NCI-H1092 (cell line): ENCODE measurements at places on chromosomes 1 and 21.
A peak's percentile ranks its signal among the peaks of the same experiment; 100 is the strongest.

DNA sequence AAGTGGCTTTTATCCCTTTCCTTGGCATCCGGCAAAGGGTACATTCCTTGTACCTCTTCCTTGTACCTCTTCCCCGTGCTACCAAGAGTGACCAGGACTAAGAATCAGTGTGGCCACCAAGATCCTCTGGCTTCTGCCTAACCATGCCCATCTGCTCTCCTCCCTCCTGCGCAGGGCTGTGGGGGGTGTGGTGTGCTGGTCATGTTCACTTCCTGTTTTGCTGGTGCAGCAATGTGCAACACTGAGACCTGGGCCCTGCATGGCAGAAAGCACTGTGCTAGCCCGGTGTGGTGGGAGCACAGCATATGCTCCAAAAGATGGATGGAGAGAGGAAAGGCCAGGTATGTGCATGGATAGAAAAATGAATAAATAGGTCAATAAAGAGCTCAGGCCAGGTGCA, 33.3 kb upstream of the TENT5C start:
- DNase-seq = no peak

DNA sequence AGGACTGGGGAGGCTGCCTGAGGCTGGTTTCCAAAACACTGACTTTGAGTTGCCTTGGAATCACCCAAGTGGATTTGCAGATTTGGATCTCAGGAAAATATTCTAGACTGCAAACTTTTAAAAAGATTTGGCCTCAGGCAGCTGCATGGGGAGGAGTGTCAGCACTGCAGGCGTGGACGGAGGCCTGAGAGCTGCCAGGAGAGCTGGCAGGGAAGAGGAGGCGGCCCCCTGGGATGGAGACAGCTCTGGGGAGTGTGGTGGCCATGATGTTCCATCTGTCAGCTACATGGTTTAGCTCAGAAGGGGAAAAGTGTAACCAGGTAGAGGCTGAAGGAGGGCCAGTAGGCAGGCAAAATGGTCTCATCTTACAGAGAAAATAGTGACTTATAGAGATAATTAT, 72.1 kb downstream of the VPS26C start:
- DNase-seq = no peak

DNA sequence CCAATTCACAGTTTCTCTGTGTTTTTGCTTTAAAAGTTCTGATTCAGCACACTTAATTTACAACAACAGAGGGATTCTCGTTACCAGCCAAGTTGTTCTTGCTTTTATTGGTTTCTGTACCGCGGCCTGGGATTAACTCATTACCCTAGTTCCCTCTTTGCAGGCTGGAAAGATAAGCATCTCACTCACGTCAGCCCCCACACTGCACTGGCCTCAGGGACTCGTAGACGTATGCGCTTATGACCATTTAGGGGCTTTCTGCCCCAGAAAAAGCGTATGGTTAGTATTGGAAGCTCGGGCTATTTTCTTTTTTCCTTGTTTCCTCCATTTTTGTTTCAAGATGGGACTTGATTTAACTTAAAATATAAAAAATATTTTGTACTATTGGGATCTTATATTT, 76.0 kb downstream of the POFUT2 start:
- no peak for DNase-seq

GRCh38 chr1:229410692-229411433, 23.0 kb downstream of the ACTA1 start:
- DNase-seq = peak; percentile 98

DNA sequence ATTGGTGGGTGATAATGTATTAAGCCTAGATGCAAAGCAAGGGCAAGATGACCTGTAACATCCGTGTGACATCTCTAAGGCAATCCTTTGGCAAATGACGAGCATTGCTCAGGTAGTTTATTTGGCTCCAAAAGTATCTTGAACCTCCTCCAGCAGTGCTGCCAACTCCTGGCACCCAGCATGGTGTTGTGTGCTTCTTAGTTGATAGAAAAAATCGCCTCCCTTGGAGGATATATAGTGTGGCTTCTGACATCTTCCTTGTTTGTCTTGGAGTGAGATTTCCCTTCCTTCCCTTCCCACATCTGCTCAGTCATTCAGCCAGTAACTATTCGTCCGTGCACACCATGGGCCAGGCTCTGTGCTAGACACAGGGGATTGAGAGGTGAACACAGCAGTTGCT, 121.8 kb downstream of the TOMM20 start:
- DNase-seq = no peak

GRCh38 chr1:100736746-100737145, 17.2 kb downstream of the VCAM1 start:
- no peak for DNase-seq

DNA sequence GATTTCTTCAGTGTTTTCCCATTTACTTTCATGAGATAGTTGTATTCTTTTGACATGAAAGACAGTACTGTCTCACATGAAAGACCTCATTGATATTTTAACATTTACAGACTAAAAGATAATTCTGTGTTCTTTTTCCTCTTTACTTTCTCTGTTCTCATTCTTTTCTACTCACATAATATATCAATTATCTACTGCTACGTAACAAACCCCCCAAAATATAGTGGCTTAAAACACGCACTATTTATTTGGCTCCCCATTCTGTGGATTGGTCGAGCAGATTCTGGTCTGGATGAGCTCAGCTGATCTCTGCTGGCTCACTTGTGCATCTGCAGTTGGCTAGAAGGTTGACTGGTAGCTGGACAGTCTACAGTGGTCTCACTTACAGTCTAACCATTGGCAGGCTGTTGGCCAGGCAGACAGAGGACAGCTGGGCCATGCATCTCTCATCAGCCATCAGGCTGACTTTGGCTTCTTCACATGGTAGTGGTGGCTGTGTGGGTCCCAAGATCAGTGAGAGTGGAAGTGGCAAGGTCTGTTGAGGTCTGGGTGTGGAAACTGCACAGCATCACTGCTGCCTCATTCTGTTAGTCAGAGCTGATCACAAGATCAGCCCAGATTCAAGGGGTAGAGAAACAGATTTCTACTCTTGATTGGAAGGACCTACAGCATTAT, 63.2 kb downstream of the MPZL1 start:
- no peak for DNase-seq

DNA sequence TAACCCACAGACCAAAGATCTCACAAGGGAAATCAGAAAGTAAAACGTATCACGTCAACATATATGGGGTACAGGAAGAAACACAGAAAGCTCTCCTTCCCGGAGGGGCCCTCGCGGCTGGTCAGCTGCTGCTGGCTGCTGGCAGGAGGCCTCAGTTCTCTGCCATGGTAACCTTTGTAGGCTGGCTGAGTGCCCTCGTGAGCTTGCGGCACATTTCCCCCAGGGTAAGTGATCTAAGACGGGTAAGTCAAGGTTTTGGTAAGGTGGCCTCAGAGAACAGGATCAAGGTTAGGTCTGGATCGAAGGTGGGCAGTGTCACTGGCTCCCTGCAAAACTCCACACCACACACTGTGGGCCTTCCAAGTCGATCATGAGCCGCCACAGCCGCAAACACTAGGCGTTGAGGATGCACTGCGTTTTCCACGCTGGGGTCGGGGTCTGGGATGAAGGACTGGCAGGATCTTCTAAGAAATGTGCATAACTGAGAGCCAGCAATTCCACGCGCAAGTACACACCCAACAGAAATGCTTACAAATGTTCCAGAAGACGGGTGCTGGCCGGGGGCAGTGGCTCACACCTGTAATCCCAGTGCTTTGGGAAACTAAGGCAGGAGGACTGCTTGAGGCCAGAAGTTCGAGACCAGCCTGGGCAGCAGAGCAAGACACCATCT, 33.9 kb downstream of the WDR4 start:
- DNase-seq = peak; percentile 40

- no peak for DNase-seq
These were observed 23.0 kb upstream of the ZBTB40 start for GRCh38 chr1:22428672-22429071.

GRCh38 chr1:246170574-246171261, 336.4 kb downstream of the SMYD3 start:
- DNase-seq = no peak

GRCh38 chr21:15826908-15827601, 97.3 kb downstream of the USP25 start:
- DNase-seq = no peak

DNA sequence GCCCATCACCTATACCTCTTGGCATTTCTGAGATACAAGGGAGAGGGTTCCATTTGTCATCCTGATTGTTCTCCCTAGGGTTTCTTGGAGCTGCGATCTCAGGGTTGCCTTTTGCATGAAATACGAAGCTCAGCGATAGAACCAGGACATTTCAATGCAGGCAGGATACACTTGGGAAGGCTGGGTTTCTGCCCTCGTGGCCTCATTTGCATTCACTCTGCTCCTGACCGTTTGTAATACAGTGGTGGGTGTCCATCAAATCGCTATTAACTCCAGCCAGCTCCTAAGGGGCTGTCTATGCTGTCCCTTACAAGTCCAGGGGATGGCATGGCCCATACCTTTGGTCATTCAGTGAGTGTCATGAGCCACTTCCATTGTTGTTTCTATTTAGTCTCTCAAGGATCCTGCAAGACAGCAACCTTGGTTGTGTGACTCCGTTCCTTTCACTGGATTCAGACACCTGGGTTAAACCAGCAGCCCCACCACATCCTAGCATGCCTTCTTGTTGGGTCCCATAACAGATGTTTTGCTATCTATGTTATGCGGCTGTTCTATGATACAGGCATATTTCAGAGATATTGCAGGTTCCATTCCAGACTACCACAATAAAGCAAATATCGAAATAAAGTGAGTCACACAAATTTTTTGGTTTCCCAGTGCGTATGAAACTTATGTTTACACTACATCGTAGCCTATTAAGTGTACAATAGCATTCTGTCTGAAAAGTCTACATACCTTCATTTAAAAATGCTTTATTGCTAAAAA, 18.3 kb downstream of the KAZN start:
- no peak for DNase-seq

DNA sequence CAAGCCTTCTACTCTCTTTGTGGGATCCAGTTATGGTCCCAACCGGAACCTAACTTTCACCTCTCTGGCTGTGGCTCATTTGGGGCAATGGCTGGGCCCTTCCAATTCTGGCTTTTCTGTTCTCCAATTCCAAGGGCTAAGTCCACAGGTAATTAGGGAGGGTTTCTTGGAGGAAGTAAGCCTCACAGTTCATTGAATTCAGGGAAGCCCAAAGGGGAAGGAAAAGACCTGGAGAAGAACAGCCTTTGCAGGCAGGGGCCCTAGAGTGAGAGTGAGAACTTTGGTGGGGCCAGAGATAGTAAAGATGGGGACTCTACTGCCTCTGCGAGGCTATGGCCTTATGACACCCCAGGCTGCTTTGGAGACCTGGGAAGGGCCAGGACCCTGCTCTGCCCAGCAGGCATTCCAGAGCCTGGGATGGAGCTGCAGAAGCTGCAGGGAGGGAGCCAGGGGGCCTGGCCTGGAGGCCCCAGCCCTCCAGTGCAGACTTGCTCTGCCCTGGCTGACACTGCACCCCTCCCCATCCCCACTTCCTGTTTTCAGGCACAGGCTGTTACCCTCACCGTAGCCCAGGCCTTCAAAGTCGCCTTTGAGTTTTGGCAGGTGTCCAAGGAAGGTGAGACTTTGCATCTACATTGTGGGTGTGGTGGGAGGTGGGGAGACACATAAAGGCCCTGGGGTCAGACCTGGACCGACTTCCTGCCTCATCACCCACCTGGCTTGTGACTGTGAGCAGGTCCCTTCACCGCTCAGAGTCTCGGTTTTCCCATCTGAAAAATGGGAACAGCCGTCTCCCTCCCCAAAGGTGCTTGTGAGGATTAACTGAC, 18.9 kb downstream of the LDLRAP1 start:
- DNase-seq = no peak

DNA sequence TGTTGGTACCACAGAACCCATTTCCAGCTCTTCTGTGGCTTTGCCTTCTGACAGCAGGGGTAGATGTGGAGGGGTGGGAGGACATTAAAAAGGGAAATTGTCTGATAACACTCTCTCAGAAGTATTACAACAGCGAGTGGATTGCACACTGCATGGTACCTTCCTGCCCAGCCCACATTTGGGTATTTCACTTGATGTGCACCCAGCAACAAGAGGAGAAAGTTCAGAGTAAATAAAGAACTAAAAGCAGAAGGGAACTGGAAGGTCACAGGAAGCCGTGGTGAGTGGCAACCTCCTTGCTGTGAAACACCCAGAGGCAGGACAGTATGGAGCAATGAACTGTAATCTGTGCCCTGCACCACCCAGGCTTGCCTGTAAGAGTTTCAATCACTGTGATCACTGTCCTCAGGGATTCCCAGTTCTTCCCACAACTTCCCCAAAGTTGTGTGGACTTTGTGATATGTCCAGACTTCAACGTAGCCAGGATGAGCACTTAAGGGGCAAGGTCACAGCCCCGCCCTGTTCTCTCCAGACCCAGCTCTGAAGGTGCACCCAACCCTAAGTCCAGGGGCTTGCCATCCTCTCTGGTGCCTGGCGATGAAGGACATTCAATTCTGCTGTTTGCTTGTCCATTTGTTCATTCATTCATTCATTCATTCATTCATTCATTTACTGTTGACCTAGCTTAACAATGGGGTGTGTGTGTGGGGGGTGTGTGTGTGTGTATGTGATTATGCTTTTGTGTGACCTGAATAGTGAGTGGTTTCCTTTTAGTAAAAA, 18.7 kb upstream of the F5 start:
- DNase-seq = no peak

DNA sequence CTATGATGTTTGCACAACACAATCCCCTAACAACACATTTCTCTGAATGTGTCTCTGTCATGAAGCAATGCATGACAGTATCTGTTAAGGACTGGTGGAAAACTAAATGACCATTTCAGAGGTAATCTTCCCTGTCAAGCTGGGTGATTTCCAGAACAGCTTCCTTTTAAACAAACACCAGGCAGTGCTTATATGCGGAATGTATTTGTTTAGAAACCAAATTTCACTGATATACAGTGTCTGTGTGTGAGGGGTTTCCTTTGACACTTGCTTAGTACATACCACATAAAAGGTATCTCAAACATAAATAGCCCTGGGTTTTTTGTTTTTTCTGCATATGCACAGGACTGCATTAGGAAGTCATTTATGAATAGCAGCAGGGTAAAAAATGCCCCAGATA, 95.6 kb downstream of the TGFBR3 start:
- no peak for DNase-seq

GRCh38 chr1:228459091-228459993, 27.8 kb upstream of the RNF187 start:
- peak; percentile 76 for DNase-seq

DNA sequence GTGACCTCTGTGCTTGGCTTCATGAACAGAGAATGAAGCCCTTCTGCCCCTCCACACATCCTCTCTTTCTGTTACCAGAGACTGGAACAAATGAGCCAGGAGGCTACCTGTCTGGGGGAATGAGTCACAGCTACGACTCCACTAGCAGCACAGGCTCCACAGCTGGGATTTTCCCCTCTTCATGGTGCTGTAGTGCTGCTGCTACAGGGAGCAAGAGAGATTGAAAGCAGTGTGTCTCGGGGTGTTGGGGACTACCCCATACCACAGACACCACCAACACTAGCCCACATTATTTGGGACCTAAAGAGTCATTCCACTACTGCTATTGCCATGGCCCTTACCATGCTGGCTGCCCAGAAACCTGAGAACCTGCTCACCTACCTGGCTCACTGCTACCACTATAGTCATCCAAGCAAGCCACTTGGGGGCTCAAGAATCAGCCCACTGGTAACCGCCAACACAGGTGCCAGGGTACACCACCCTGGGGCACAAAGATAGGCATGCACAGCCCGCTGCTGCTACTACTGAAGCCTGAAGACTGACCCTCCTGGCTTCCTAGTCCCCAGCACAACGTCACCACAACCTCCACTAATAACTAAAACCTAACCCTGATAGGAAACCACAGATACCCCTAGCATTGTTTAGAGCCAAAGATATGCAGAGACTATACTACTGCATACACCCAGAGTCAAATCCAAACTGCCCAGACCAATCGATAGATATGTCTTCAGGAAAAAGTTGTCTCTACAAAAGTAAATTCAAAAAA, 17.7 kb downstream of the CD1E start:
- no peak for DNase-seq
